ENCODE measurements at places on chromosomes 12 and 14. TPM values are rescaled to one million over a fixed set of nuclear protein-coding genes. Genes with fewer than 3 reads are reported as not detected.

DNA sequence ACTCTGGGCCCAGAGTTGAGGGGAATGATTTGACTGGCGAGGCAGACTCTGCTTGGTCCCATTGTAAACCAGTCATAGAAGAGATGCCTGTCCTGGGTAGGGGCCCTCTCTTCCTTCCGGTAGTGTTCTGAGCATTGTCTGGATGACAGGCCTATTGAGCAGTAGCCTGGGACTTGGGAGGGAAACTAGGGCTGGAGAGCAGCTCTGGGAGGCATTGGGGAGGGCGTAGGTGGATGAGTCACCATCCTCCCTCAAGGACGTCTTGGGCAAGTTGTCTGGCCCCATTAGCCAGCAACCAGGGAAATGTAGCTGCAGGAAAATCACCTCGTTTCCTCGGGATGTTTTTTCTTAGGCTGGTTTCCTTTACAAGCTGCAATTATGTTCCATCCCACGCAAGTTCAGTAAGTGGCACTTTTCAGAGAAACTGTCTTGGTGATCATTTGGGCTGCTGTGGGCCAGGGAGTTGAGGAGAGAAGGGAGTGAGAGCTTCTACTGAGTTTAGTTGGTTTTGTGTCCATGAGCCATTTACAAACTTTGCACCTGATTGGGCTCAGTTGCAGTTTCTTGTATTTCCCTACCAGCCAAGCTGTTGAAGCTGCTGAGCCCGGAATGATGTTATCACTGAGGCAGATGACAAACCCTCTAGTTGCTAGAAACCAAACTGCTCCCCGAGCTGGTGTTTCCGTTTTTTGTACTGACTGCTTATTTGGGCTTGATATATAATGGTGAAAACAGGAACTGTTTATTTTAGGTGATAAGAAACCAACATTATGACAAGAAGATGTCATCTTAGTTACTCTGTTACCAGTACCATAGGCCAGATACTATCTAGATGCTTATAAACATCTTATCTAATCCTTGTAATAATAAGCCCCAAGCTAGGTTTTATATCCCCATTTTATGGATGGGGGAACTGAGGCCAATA lies 147.6 kb downstream of the CHST11 start:
- DNase-seq, result peak; percentile 95

GRCh38 chr12:38588624-38589305 lies 272.2 kb downstream of the ALG10B start:
- DNase-seq, result no peak

DNA sequence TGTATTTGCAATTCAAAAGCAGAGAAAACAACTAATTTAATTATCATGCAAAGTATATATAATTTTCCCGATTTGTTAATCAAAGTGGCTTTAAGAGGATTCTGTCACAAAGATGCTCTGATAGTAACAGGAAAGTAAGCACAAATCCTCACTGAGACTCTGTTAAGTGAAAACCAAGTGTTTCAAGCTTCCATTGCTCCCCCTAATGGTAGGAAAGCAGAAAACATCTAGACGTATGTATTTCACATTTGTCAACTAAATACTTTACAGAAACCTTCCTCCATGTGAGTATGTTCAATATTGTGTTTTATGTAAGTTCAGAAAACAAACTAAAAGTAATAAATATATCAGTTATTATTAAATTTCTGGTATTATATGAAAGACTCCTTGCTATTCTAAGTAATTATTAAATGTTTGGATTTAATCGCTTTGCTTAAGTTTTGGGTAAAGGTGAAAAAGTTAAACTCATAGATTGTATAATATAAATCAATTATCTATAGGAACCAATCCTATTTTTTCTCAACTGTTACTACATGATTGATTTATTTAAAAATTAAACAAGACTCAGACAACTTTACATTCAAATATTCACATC lies 1.5 kb upstream of the NTS start:
- DNase-seq, result no peak

- no peak for DNase-seq
These were observed 71.4 kb upstream of the GPR68 start for GRCh38 chr14:91315844-91316267.

- no peak for DNase-seq
These were observed 134.5 kb upstream of the NAV3 start for GRCh38 chr12:77696183-77696582.

DNA sequence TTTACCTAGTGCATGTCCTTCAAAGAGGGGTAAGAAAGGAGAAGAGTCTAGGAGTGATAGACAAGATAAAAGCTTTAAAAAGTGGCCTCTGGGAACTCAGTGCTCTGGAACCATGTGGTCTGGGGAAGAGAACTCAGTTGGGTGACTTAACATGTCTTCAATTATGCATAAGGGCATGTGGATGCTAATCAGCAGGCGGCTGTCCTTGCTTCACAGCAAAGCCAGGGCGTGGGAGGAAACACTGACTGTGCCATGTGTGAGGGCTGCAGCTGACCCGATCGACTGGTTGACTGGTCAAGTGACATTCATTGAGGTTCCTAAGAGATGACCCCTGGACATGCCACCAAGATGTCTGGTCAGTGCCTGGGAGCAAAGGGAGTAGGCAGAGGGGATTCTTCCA lies 1053.8 kb downstream of the BCL11B start:
- no peak for DNase-seq

GRCh38 chr12:2963154-2963759 lies 4.1 kb downstream of the TEAD4 start:
- DNase-seq, result no peak

GRCh38 chr14:61746881-61747280 lies 15.3 kb upstream of the SNAPC1 start:
- no peak for DNase-seq

GRCh38 chr12:106032623-106032925 lies 106.2 kb downstream of the NUAK1 start:
- no peak for DNase-seq

DNA sequence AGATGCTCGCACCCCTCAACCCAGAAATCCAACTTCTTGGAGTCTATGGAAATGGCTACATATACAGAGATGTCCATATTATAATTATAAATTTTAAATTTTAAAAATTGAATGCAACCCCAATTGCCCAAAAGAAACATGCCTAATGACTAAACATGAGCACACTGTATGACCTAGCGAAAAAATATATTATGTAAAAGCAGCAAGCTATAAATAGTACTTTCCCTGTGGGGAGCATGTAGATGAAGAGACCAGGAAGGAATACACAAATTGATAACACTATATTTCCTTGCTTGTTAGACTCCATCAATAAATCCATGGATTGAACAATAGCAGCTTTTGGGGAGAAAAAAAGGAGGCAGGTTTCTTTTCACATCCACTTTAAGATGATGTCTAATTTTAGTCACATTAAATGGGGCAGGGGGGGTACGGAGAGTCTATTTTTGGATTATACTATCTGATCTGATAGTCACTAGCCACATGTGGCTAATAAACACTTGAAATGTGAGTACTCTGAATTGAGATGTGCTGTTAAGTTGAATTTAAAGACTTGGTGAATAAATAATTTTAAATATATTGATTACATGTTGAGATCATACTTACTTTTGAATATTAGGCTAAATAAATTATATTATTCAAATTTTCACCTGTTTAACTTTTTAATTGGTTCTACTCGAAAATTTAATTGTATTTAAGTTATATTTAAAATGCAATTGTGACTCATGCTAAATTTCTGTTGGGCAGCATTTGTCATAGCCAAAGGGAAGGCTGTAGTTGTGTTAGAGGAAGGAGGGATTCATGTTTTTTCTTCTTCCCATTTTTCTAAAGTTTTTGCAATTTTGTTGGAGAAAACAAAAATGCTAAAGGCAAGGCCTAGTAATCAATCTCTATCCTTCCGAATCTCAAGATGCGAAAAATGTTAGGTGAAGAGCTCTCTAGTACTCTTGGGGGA lies 17.5 kb downstream of the MAX start:
- DNase-seq, result no peak

DNA sequence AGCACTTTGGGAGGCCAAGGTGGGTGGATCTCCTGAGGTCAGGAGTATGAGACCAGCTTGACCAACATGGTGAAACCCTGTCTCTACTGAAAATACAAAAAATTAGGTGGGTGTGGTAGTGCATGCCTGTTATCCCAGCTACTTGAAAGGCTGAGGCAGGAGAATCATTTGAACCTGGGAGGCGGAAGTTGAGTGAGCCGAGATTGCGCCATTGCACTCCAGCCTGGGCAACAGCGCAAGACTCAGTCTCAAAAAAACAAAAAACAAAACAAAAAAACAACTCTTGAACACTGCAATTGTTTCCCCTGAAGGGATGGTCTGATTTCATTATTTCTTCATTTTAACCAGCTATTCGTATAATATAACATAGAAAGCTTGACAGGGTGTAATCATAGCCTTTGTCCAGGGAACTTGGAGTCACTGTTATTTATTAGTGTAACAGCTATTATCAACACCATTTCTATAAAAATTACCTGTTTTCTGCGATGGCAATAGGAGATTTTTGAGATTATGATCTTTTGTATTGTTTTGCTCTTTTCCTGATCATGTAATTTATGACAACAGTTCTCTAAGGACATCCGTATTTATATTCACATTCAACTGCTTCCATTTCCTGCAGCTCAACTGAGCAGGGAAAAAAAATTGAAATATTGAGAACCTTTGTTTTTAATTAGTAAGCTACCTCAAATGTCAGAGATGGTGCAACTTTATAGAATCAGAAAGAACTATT lies 94.7 kb downstream of the DIP2B start:
- no peak for DNase-seq

GRCh38 chr12:103632554-103633216 lies 45.6 kb downstream of the STAB2 start:
- no peak for DNase-seq

DNA sequence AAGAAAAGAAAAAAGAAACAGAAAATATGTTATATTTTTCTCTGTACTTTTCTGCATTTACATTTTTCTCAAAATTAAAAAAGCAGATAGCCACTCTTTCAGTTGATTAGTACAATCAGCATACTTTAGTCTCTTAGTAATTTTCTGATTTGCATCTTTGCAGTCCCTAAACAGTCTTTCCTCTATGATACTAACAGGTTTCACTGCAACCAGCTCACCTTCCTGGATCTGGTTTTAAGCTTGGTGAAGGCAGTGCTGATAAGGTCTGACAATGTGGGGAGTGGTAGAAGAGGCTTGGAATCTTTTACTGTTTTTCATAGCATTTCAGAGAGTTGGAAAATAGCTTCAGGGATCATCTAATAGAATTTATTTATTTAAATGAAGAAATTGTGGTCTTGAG lies 457.6 kb downstream of the ZFP36L1 start:
- DNase-seq, result no peak

DNA sequence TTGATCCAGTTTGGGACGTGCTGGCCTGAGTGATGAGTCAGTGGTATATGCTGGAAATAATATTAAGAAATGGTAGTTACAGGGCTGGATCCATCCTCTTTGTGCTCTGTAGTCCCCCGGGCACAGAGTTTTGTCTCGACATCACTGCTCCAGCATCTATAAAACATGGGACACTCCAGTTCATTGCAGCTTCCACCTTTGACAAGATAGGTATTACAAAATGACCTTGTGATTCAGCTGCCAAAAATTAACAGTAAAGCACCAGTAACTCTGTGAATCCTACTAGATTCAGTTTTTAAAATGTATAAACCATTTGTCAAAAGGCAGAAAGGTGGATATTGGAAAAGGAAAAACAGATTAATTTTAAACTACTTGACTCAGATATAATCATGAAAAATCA lies 14.6 kb upstream of the GNG2 start:
- no peak for DNase-seq

Gene SLC25A47
- not detected for total RNA-seq

Gene TSPAN8
- 2.9 TPM for total RNA-seq

Gene TAS2R42
- not detected for total RNA-seq

Gene CRIP2
- total RNA-seq, result 126 TPM

Gene SYT1
- 13.3 TPM for total RNA-seq

Gene HOXC4
- 1.2 TPM for total RNA-seq

Gene GPR84
- not detected for total RNA-seq

Gene DLGAP5
- total RNA-seq, result 2.2 TPM
